ENCODE measurements at places on chromosomes 5 and 9. TPM values are rescaled to one million over a fixed set of nuclear protein-coding genes. Genes with fewer than 3 reads are reported as not detected.

Gene PGGT1B
- 44.8 TPM for total RNA-seq

Gene FAXDC2
- not detected for total RNA-seq

Gene TPM2
- total RNA-seq: 4.6 TPM

Gene TNFSF15
- total RNA-seq: 3.9 TPM

Gene C9orf153
- total RNA-seq: 0.54 TPM

Gene CATSPER3
- total RNA-seq: 1.5 TPM

Gene GADD45G
- total RNA-seq: 34.2 TPM

Gene PANK3
- 56.4 TPM for total RNA-seq

Gene NEUROG1
- not detected for total RNA-seq

Gene DCAF12
- 45.7 TPM for total RNA-seq

Gene PRRX2
- 1.5 TPM for total RNA-seq

Gene PCDHB12
- not detected for total RNA-seq

Gene CLK4
- 34.9 TPM for total RNA-seq

Gene GEMIN5
- total RNA-seq: 23.3 TPM

Gene ITGA1
- 8.3 TPM for total RNA-seq

Gene COL5A1
- total RNA-seq: 0.15 TPM

Gene PGM5
- not detected for total RNA-seq

Gene NINJ1
- total RNA-seq: 90.8 TPM

Gene DEPDC1B
- total RNA-seq: 28.9 TPM
